ENCODE measurements at places on chromosomes 16 and 17.
A peak's percentile ranks its signal among the peaks of the same experiment; 100 is the strongest.

GRCh38 chr16:76370344-76370743, 93.1 kb downstream of the CNTNAP4 start:
- DNase-seq: no peak

DNA sequence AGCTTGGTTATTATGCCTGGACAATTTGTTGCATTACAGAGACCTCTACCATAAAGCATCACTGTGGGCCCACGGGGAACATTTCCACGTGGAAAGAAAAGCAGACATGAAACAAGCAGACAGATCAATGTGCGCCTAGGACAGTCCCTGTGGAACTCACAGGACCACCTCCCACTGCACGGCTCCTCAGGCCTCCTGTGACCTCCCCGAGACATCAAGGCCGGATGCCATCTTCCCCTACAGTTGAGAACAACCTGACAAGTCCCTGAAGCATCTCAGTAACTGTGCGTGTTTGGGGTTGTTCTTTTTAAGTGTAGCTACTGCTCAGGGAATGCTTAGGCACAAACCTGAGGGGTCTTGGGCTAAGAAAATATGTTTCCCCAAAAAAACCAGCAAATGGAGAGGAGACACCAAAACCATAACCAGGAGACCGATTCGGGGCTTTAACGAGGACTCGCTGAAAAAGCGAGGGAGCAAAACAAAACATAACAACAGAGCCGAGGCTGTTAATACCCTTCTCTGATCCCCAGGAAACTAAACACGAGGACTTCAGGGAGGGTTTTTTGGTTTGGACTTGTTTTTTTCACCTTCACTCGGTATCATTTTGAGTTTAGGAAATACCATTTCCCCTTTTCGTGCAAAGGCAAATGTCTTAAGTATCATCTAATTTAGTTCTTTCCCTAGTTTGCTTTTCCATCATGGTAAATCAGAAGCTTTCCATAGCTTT, 87.1 kb downstream of the CYTH1 start:
- DNase-seq: no peak

GRCh38 chr17:17931159-17931558, 41.0 kb downstream of the TOM1L2 start:
- DNase-seq: no peak

GRCh38 chr17:81539961-81540675, 11.9 kb downstream of the FSCN2 start:
- no peak for DNase-seq

DNA sequence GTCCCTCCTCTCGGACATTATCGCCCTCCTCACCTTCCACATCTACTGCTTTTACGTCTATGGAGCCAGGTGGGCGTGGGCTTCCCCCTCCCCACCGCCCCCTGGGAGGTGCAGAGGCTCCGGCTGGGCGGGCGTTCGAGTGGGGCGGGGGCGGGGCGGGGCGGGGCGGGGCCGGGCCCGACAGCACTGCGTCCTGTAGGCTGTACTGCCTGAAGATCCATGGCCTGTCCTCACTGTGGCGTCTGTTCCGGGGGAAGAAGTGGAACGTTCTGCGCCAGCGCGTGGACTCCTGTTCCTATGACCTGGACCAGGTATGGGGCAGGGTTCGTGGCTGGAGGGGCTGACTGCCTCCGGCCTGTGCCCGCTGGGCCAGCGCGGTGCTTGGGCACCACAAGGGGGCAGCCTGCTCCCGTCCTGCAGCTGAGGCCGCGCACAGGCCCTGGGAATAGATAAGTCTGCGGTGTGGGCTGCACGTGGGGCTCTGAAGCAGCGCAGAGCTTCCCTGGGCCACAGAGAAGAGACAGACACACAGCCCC, 9.2 kb downstream of the PIGQ start:
- DNase-seq: peak; percentile 52

DNA sequence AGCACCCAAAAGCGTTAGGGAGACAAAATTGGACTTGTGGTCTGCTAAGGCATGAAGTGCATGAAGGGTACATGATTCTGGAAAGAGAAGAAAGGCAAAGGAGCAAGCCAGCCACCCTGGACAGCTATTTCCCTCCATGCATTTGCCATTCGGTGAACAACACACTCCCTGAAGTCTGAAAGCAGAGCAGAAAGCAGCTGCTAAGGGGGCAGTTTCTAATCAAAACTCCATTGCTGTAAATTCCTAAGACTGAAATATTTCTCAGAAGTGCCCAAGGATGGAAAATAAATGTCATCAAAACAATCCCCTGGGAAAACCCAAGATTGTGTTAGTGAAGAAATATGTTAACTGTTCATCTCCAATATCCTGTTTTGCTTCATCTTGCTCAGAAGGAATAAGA, 44.3 kb downstream of the PMP22 start:
- DNase-seq: no peak

- DNase-seq: no peak
Observed at GRCh38 chr16:88479793-88480760, 27.0 kb downstream of the ZFPM1 start.

GRCh38 chr16:11800382-11800718, 3.3 kb upstream of the ZC3H7A start:
- DNase-seq: no peak

GRCh38 chr17:80220054-80220735, at the start of the genes SGSH and SLC26A11:
Gene SGSH, minus strand, starts transcription at chr17:80220333. Its CDS starts 20 bp downstream, at chr17:80220313.
Gene SLC26A11, plus strand, starts transcription at chr17:80220427. Its CDS starts 1,134 bp downstream, at chr17:80221561.
- DNase-seq: peak; percentile 68

DNA sequence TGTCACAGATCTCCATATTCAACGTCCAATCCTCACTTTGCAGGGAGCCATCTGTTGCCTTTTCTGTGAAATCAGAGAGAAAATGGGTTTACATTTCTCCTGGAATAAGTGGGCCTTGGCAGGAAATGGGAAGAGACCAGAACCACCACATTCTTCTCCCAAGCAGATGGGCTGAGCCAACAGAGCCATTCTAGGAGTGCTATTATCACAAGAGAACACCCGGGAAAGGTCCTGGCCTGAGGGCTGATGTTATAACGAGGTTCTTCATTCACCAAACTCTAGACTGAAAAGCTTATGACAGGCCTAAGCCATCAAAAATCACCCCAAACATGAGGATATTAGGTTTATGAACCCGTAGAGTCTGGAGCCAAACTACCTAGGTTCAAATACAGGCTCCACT, 64.7 kb downstream of the TOM1L2 start:
- DNase-seq: no peak

GRCh38 chr17:30550512-30551273, 73.5 kb downstream of the GOSR1 start:
- DNase-seq: no peak

DNA sequence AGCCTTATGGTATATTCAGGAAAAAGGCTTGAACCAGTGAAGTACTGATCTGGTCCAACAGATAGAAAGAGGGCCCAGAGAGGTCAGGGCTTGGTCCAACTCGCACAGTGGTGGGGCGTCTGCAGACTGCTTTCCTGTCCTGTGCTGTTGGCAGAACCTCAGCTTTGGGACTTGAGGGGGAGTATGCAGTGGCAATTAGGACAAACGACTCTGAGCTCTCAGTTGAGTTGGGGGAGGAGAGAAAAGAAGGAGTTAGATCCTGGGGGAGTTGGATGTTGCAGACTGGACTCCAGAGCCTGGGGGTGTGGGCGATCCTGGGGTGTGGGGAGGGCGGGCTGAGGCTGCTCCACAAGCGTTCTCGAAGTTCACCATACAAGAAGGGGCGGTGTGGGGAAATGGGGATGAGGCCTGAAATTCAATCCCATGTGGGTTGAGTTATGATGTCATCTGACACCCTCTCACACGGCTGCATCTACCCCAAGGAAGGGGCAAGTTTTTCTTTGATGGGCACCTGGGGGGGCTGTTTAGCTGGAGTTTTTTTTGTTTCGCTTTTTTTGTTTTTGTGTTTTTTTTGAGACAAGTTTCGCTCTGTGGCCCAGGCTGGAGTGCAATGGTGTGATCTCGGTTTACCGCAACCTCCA, 14.6 kb downstream of the GRB7 start:
- DNase-seq: no peak

- no peak for DNase-seq
Observed at GRCh38 chr16:1677339-1677738, 740 bp upstream of the JPT2 start.

DNA sequence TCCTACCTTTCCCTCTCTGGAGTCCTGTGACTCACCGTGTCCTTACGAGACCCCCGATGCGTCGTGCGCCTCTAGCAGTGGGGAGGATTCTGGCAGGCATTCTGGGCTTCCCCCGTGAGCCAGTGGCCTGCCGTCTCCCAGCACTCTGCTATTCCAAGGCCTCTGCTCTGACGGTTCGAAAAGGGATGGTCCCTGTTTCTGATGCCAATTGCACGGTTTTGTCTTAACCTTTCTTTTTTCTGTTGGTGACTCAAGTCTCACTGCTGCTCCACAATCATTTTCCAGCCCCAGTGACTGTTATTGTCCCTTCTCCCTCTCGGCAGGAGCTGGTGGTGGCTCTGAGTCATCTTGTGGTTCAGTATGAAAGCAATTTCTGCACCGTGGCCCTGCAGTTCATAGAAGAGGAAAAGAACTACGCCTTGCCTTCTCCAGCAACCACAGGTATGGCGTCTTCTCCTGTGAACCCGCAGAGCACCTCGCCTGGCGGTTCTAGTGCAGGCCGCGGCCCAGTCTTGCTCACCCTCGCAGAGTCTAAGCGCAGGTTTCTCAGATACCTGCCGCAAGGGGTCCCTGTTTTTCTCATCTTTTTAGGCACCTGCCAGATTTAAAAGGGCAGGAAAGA, 100.1 kb upstream of the CHMP6 start:
- DNase-seq: peak; percentile 91

GRCh38 chr17:4938688-4939545, 929 bp downstream of the SLC25A11 start:
- no peak for DNase-seq

- DNase-seq: peak; percentile 42
Observed at GRCh38 chr17:78391843-78392242, 13.4 kb downstream of the PGS1 start.

GRCh38 chr16:24428756-24429155, 110.6 kb upstream of the RBBP6 start:
- DNase-seq: no peak

DNA sequence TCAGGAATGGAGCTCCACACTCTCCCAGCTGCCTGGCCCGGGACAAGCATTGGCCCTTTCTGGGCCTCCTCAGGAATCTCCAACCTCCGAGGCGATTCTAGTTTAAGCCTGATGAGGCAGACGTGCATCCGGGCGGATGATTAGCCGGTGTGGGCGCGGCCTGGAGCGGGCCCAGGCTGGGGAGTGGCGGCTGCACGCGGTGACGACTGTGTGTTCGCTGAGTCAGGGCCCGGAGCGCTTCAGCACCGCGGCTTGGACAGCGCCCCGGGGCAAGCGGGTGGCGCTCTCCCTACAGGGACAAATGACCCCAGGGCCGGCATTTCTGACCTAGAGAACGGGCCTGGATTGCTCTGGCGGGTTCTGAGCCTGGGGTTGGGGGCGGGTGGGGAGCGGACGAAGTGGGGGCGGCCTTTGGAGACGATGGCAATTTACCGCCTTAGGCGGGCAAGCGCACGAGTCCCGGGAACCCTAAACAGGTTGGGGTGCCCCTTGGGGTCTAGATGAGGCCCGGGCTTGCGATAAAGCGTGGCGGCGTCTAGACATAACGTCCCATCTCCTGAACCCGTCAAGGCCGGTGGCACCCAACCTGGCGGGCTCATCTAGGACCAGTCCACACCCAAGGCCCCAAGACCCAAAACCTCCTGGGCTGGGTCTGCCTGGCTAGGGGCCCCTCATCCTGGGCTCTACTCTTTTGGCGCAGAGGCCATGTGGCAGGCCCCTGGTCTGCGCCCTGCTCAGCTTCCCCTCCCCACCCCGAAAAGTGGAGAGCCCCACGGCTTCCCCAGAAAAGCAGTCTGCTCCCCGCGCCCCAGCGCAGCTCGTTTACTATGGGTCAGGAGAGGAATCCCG, 22.3 kb upstream of the ZNHIT3 start:
- peak; percentile 85 for DNase-seq

All from ACHN (cell line).